ENCODE measurements at places on chromosomes 3 and 15.

- no peak for DNase-seq
Observed at GRCh38 chr3:126372413-126373145, 15.4 kb upstream of the KLF15 start.

DNA sequence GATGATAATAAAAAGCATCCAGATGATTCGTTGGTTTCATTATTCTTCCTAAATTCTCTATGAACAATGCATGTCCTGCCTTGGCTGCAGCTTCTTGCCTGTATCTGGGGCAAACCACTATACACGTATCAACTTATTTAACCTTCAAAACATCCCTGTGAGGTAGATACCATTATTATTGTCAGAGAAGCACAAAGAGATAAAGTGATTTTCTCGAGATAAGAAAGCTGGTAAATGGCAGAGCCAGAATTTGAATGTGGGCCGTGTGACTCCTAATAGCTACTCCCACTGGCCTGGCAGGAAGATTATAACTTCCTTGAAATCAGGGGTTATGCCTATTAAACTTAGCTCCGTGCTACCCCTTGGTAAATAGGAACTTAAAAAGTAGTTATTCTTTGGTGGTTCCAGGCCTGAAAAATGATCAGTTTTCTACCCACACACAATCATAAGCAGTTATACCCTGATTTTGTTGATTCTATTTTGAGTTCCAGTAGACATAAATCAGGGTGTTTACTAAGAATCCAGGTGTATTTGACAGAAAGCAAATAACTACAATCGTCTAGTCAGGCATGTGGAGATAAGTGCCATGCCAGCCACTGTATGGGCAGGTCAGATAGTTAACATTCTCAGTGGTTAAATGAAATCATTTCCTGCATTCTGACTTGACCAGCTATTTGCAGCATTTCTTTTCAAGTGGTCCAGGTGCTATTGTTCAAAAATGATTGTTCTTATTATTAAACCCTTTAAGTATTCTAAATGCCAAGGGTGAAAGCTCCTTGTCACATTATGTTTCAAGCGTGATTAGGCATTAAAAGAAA is 99.2 kb upstream of the LRRN1 start:
- DNase-seq: no peak

GRCh38 chr3:117586161-117586560 is 876.6 kb downstream of the TUSC7 start:
- DNase-seq: no peak

DNA sequence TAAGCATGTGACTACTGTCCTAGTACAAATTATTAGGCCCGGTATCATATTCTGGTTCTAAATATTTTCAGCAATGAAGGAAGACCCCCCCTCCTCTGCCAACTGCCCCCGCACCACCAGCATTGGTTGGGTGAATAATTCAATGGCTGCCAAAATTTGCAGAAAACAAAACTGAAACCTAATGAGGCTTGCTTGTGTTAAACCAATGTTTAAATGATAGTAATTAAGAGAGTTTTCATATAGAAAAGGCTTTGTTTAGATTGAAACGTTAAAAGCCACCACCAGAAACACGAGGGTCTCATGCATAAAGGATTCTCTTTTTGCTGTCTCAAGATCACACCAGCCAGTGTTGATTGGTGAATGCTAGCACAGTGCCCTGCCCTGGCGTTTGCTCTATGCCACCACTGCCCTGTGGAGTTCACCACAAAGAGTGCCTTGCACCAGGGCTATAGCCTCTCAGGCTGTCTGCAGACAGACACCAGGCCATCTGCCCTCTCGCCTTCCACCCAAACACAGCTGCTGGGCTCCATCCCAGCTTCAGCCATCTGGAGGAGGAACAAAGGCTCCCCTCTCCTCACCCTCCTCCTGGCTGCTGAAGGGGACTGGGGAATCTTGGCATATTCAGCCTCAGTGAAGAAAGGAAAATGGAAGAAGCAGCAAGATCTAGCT is 200.3 kb upstream of the PFN2 start:
- DNase-seq: no peak

GRCh38 chr3:171908731-171909130 is 65.6 kb downstream of the TMEM212 start:
- no peak for DNase-seq

- DNase-seq: no peak
Observed at GRCh38 chr3:81198216-81198615, 563.2 kb downstream of the GBE1 start.

GRCh38 chr3:76043746-76044145 is 258.4 kb upstream of the ZNF717 start:
- DNase-seq: no peak

GRCh38 chr3:114775395-114775794 is 371.7 kb downstream of the ZBTB20 start:
- no peak for DNase-seq

DNA sequence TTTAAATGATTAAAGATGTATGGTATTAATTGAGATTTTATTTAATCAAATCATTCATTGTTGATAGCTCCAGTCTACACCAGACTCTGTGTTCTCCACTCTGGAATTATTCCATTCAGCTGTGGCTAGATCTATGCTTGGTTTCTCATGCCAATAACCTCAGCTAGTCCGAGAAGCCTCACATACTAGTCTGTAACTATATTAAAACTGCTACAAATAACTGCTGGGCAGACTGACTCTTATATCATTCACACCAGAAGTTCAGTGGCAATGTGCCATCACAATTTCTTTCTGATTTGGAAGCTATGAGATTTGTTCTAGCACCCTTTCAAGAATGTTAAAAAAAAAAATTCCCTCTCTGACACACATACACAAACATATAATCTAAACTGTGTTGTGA is 947.3 kb downstream of the ROBO1 start:
- no peak for DNase-seq

GRCh38 chr3:126530171-126531050 is 6.5 kb downstream of the CHST13 start:
- peak; percentile 37 for DNase-seq

- DNase-seq: no peak
Observed at GRCh38 chr15:89495638-89496145, 691 bp downstream of the RHCG start.

DNA sequence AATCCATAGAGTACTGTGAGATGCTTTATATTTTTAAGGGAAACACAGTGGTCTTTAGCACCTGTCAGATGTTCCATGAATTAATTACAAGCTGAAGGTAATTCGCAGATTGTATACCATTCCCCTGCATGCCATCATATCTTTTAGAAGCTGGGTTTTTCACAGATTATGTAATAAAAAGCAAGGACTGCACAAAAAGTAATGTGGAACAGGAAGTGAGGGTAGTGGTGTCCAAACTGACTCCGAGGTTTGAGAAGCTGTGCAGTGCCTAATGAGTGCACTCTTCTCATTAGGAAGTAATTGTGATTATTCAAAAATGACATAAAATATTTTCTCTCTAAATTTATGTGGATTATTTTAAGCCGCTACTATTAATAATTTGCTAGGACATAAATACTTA is 123.2 kb downstream of the GOLIM4 start:
- DNase-seq: peak; percentile 68

GRCh38 chr15:94443186-94443585 is 211.8 kb downstream of the MCTP2 start:
- no peak for DNase-seq

GRCh38 chr3:157429708-157430107 is 6.9 kb upstream of the PTX3 start:
- DNase-seq: peak; percentile 92

DNA sequence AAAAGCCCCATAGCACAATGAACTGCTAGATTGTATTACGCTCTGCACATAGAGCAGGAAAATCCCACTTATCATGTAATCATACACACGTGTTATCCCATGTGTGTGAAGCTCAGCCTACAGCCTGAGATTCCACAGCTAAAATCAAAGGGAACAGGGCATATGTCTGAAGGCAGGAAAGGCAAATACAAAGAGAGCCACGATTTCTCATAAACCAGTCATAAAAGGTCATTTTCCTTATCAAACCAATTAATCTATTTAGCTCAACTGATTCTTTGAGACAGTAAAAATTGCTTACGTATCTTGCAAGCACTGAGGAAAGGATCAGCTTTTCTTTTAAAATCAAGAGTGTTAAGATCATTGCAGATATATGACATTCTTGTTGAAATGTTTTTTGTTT is 199.5 kb upstream of the TBL1XR1 start:
- no peak for DNase-seq
